WTC11 (cell line): ENCODE measurements at places on chromosomes 4 and X.
A peak's percentile ranks its signal among the peaks of the same experiment; 100 is the strongest.

DNA sequence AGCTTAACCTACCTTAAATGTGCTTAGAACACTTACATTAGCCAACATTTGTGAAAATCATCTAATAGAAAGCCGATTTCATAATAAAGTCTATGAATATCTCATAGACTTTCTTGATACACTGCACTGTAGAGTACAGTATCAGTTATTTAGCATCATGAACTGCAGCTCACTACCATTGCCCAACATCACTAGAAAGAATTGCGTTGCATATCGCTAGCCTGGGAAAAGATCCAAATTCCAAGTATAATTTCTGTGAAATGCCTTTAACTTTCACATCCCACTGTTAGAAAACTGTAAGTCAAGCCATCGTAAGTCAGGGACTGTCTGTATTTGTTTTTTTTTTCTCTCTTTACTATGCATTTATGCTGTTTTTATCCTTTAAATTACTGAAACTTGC lies 918.6 kb upstream of the PABPC4L start:
- no peak for DNase-seq

DNA sequence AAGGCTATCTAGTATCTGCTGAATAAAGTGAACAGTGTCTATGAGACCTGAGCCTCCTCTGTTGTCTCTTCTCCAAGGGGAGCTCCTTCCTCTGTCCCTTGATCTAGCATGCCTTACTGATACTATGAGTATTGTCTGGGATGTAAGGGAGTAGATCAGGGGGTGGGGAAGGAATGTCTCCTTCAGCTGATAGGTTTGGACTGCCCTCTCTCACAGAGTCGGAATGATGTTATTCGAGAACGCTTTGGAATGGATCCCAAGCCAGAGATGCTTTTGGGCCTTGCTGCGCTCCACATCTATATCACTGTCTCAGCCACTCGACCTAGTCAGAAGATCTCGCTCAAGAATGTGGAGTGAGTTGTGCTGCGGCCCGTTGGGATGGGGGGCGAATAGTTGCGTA lies 68.3 kb upstream of the PRPS1 start:
- no peak for DNase-seq

- no peak for DNase-seq
These were observed 134.5 kb upstream of the KLF3 start for GRCh38 chr4:38529189-38530115.

- peak; percentile 66 for DNase-seq
These were observed 733 bp downstream of the FRYL start for GRCh38 chr4:48779095-48779997.

DNA sequence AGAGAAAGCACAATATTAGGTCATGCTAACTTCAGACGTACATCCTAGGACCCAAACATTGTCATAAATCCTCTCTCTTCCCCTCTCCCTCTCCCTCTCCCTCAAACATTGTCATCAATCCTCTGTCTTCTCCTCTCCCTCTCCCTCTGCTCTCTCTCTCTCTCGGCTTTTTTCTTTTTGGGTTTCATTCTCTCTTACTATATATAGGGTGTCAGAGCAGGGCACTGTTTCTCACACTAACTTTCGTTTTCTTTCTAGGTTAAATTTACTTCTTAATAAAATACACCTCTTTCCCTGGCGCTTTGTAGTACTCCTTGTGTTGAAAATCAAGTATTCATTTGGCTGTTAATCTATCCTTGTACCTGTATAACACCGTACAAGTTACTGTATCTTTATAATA lies 37.0 kb upstream of the HERC5 start:
- DNase-seq, result no peak

- no peak for DNase-seq
These were observed 23.4 kb downstream of the DHX15 start for GRCh38 chr4:24560868-24561368.

- DNase-seq, result no peak
These were observed 50.0 kb downstream of the COX18 start for GRCh38 chr4:73019462-73020047.

DNA sequence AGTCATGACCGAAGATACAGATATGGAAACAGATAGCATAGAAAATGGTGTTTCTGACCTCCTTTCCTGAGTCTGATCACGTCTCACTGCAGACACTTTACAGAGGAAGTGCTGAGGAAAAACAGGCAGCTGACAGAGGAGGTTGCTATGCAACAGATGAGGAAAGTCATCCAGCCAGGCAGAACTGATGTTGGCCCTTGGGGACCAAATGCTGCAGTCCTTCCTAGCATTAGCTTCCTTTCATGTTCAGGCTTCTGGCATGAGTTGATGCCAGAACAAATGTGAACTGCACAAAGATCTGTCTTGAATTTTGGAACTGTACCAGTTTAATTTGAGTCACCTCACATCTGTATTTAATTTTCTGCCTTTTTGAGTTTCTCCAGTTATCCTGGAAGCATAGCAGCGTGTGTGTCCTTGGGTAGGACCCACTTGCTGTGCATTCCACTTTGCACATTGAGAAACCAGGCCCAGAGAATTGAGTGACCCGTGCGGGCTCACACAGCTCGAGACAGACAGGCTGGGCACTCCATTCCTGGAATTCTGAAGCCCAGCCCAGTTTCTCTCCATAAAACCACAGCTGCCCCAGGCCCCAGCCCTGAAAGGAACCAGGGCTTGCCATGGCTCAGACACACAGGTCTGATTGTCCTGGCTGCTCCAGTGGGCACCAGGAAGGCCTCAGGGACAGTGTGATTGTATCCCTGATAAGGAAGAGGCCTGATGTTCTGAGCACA lies 1.4 kb upstream of the MAGED1 start:
- no peak for DNase-seq

GRCh38 chr4:1463927-1464540 lies 57.8 kb upstream of the NKX1-1 start:
- no peak for DNase-seq

DNA sequence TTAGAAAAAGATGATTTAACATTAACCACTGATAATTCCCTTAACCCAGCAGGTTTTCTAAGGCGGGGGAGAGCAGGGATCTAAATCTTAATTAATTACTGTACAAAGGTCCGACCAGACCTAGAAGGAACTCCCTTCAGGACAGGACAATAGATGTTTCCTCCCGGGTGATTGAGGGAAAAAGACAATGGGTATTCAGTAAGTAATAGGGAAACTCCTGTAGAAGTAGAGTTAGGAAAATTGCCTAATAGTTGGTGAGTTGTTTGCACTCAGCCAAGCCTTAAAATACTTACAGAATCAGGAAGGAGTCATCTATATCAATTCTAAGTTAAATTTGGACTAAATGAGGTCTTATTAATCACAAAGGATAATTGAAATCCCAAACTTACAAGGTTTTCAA lies 5.8 kb upstream of the SRD5A3 start:
- no peak for DNase-seq

DNA sequence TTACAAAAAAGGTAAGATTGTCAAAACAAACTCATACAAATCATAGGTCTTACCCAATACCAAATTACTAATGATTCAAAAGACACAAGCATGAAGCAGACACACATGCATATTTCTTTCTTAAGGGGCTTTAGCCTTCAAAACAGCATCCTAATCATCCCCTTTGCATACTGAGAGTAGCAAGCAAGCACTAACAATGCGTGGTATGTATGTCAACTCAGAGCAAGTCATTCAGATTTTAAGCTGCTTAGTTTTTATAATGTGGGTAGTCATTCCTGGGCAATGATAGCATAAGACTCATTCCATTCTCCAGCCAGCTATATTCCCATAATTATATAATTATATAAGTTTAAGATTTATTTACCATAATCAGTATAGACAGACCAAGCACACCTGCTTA lies 219.6 kb downstream of the DKK2 start:
- DNase-seq, result no peak

- DNase-seq, result no peak
These were observed 316.6 kb upstream of the BOD1L1 start for GRCh38 chr4:13944095-13944511.

DNA sequence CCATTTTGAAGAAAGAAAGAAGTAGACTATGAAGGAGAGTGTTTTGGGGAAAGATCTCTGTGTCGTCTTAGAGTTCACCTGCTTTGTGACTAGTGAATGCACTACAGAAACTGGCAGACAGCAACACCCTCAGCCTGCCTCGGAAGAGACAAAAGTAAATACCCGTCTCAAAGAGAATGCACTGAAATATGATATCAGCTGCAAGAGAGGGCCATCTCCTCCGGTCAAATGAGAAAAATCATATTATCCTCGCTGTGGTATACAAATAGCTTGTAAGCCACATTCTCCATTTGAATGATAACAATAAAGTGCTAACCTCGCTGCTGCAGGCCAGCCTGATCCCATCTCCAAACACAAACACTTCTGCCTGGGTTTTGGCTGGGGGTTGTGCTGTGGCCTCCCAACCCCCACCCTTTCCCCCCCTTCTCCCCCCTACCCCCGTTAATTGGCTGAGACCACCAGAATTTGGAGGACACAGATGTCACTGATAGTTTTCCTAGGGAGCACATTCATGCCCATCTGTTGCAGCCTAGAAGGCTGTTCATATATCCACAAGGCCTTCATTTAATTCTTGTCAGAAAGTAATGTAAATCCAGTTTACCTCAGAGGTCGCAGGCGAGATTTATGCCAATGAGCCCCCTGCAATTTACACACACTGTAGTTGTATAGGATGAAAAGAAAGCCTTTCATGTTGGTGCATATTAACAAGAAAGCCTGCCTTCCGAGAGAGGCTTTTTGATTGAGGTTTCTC lies 46.3 kb downstream of the ALPK1 start:
- no peak for DNase-seq

- no peak for DNase-seq
These were observed 357.4 kb downstream of the STIM2 start for GRCh38 chr4:27218013-27218412.
